NCI-H446 treated with DMSO at 0.1 percent for 48 hours (cell line): ENCODE measurements at places on chromosomes 16 and 17.

GRCh38 chr16:69100071-69100691 lies 5.3 kb upstream of the HAS3 start:
- DNase-seq: no peak

- no peak for DNase-seq
Observed at GRCh38 chr17:7747635-7748071, 30.1 kb downstream of the DNAH2 start.

DNA sequence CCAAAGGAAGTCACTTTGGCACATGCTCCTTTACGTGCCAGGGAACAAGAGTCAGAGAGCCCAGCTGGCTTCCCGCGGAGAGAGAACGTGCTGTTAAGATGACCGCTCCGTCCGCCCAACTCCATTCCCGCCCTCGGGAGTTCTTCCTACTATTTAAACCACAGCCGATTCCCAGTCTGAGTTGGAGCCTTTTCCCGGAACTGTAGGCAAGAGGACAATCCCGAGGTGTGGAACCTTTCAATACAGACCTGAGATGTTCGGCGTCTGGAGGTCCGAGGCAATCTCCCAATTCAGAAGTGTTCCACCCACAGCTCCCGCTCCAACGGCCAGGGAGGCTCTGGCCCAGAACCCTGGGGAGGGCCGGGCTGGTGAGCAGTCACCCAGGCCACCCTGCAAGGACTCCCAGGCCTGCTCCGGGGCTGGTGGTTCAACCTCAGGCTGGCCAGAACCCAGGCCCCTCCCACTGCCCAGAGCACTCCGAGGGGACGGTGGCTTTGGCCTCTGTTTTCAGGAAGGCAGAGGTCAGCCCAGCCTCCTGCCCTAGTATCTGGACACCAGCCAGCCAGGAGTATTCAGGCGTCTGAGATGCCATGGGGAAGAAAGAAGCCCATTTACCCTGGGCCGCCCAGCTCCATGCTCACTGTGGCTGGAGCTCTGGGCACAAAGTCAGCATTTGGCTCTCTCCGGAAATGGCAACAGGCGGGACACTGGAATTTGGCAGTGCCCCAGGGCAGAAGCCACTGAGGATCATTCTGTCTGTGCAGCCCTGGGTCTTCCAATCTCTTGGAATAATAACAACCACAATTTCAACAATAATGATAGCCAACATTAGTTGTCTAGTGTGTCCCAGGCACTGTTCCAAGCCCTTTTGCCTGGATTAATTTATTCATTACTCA lies 21.4 kb downstream of the EMP2 start:
- DNase-seq: no peak

DNA sequence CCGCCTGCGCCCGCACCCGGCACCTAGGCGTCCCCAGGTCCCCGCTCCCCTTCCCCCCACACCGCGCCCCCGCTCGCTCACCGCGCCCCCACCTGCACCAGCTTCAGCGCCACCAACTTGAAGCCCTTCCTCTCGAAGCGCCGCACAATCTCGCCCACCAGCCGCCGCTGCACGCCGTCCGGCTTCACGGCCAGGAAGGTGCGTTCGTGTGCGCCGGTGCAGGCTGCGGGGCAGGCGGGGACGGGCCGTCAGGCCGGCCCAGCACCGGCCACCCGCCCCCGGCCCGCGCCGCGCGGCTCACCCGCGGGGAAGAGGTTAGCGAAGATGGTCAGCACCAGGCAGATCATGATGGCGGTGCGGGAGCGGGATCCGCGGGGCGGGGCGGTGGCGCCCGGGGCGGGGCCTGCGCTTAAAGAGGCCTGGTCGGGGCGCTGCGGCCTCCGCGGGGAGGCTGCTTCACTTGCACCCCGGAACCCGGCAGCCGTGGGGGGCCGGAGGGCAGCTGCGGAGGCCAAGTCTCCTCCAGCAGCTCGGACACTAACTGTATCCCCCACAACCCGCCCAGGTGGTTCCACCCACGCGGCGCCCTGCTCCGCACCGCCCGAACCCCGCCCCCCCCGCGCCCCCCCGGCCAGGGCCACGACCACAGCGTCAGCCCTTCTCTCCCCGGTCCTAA lies at the start of gene NME3:
Gene NME3, minus strand, starts transcription at position 356 of the 676 bp plus-strand sequence. Its CDS starts 9 bp downstream, at position 347.
- DNase-seq: no peak

GRCh38 chr16:68264128-68265077 lies at the start of gene SLC7A6:
TSS of gene SLC7A6 (plus strand) at chr16:68264526. CDS start at chr16:68274727, 10,201 bp downstream.
- no peak for DNase-seq

- no peak for DNase-seq
Observed at GRCh38 chr17:8629371-8630226, 926 bp downstream of the MYH10 start.

- peak; percentile 42 for DNase-seq
Observed at GRCh38 chr17:45149669-45150664, 1.7 kb downstream of the HEXIM1 start.

DNA sequence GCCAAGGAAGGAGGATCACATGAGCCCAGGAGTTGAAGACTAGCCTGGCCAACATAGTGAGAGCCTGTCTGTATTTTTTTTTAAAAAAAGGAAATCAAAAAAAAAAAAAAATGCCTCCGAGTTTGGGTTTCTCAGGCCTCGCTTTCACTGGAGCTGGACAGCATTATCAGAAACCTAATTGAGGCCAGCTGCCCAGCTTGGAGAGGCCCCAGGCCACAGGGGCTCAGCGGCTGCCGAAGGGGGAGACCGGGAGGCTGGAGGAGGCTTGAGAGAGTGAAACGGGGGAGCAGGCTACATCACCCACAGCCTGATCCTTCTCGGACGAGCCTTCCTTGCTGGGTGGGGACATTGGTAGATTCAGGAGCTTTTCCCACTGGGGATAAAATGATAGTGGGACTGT lies 5.1 kb downstream of the TTYH2 start:
- no peak for DNase-seq

DNA sequence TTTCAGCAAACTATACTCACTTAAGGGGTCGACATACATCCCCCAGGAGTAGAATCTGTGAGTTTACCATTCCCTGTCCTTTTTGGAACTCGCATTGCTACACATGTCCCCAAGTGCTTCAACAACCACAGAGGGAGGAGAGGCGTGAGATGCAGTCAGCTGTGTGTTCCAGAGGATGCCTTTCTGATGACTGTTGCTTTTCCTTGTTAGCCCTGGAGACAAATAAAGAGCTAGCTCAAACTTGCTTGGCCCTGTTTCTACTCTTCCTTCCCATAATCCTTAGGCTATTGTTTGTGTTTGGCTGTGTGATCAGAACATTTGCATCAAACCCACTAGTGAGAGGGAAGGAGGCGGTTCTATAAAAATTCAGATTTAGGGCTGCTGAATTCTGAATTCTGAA lies 264.0 kb downstream of the ENGASE start:
- DNase-seq: no peak

GRCh38 chr17:65820811-65821210 lies 259.4 kb upstream of the AXIN2 start:
- DNase-seq: no peak

- no peak for DNase-seq
Observed at GRCh38 chr17:17076066-17076465, 33.8 kb downstream of the MPRIP start.

- DNase-seq: no peak
Observed at GRCh38 chr16:58324792-58325191, 30.0 kb upstream of the PRSS54 start.

- peak; percentile 74 for DNase-seq
Observed at GRCh38 chr17:40490289-40490853, 11.1 kb downstream of the TNS4 start.

GRCh38 chr17:82232876-82233785 lies 4.3 kb downstream of the SLC16A3 start:
- no peak for DNase-seq

GRCh38 chr17:8791910-8792270 lies 7.3 kb downstream of the MFSD6L start:
- DNase-seq: no peak

GRCh38 chr17:66633317-66633965 lies 201.5 kb upstream of the CACNG5 start:
- no peak for DNase-seq

- DNase-seq: no peak
Observed at GRCh38 chr16:87464691-87465300, 28.0 kb downstream of the ZCCHC14 start.

DNA sequence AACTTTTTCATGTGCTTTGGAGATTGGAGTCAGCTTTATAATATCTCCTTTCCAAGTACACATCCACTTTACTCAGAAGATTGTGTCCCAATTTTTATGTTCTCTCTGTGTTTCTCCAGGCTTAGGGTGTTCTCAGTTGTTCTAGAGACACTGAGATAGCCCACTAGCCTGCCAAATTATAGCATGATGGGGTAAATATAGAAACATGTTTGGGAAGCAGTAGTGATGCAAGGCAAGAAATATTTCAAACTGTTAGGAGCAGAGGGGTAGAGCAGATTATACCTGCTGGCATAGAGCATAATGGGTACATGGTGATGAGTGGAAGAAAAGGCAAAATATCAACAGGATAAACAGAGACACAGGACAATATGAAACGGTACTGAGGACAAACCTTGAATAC lies 12.4 kb downstream of the SLFN11 start:
- DNase-seq: no peak

- no peak for DNase-seq
Observed at GRCh38 chr16:78478267-78478861, 378.9 kb downstream of the WWOX start.

DNA sequence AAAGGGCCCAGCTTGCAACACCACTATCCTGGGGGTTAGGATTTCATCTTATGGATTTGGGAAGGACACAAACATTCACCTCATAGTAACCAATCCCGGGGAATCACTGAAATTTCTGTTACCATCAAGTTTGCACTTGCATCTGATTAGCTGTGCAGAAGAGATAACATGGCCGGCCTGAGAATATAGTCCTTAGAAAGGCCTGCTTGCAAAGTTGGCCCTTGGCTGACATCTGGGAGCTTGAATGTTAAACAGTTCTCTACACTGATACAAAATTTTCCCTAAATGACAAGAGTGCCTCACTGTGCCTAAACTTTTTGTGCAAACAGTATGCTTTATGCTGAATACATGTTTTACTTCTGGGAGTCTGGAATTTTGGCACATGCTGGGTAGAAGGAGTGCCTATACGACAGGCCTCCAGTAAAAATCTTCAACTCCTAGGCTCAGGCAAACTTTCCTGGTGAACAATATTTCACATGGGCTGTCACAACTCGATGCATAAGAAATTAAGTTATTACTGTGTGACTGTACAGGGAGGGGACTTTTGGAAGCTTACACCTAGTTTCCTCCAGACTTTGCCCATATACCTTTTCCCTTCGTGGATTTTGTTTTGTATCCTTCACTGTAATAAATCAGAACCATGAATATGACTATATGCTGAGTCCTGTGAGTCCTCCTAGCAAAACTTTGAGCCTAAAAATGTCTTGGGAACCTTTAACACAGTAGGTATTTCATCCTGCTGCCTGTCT lies 31.3 kb downstream of the TBC1D3B start:
- DNase-seq: no peak

- DNase-seq: no peak
Observed at GRCh38 chr17:76431509-76431908, 21.4 kb downstream of the UBE2O start.

- DNase-seq: no peak
Observed at GRCh38 chr16:52466994-52467393, 79.9 kb downstream of the TOX3 start.

GRCh38 chr16:20889625-20890275 lies 10.4 kb downstream of the DCUN1D3 start:
- no peak for DNase-seq

DNA sequence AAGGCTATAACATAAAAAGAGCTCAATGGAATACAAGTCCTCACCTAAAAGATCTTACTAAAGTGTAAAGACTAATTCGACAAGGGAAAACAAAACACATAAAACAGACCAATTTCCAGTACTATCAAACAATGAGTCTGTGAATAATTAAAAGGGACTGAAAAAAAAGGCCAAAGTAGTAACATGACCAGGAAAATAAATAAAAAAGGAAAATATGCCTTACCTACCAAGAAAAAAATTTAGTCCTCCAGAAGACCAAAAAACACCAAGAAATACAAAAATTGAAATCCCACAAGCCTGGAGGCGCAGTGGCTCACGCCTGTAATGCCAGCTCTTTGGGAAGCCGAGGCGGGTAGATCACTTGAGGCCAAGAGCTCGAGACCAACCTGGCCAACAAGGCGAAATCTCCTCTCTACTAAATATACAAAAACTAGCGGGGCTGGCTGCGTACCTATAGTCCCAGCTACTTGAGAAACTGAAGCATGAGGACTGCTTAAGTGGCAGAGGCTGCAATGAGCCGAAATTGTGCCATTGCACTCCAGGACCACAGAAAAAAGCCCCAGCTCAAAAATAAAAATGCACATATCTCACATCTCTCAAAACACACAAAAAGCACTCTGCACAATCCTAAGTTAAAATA lies 60.8 kb downstream of the TEX14 start:
- no peak for DNase-seq

- no peak for DNase-seq
Observed at GRCh38 chr17:68431661-68432071, 25.6 kb downstream of the WIPI1 start.

DNA sequence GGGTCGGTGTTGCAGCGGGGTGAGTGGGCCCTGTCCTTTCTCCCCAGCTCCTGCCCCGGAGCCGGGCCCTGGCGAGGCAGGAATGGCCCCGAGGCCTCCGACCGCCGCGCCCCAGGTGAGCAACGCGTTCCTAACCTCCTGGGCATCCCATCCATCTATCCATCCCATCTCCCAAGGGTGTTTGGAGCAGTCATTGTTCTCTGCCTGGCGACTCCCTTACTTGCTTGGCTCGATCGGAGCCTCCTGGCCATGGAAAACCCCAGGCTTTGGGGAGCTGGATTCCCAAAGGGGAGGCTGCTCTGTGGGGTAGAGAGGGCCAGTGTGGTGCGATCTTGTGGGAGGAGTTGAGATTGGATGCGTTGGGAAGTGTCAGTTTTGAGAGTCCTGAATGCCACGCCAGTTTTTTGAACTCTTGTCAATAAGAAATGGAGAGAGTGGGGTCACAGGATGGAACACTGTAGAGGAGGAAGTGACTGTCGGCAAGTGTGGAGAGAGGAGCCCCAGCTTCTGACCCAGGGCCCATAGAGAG lies 684 bp downstream of the ZFP90 start:
- no peak for DNase-seq

GRCh38 chr17:33725675-33726271 lies 432.7 kb upstream of the ASIC2 start:
- DNase-seq: no peak

GRCh38 chr16:9791556-9791955 lies 390.7 kb downstream of the GRIN2A start:
- DNase-seq: no peak

DNA sequence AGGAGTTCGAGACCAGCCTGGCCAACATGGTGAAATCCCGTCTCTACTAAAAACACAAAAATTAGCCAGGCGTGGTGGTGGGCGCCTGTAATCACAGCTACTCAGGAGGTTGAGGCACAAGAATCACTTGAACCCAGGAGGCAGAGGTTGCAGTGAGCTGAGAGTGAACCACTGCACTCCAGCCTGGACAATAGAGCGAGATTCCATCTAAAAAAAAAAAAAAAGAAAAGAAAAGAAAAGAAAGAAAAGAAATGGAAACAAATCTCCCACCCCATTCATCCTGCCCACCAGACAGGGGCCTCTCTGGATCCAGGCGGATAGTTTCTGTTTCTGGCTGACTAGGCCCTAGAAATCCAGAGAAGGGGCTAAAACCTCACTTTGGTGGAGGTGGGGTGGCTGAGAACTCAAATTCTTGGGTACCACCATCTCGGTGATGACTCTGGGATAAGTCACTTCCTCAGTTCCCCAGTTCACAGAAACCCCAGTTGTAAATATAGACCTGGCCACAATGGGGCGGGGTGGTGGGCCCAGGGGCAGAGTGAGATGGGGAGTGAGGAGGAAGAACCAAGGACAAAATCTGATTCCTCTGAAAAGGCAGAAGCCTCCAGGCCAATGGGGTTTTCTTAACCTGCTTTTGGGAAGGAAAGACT lies 22.2 kb downstream of the SOCS1 start:
- DNase-seq: no peak

GRCh38 chr17:66611397-66611796 lies 223.5 kb upstream of the CACNG5 start:
- no peak for DNase-seq
